ENCODE measurements at places on chromosomes 4 and X. TPM values are rescaled to one million over a fixed set of nuclear protein-coding genes. Genes with fewer than 3 reads are reported as not detected.

SPANXN4 gene
- total RNA-seq = not detected

ADD1 gene
- total RNA-seq = 449 TPM

SLC9A7 gene
- 5.5 TPM for total RNA-seq

CXCL9 gene
- not detected for total RNA-seq

KLF8 gene
- total RNA-seq = 28.8 TPM

RAB28 gene
- 29.3 TPM for total RNA-seq

TSPAN7 gene
- total RNA-seq = 43.7 TPM

WNK3 gene
- total RNA-seq = 2.1 TPM

F11 gene
- not detected for total RNA-seq

PLAC1 gene
- total RNA-seq = not detected

SEPTIN6 gene
- 29.7 TPM for total RNA-seq

COX7B2 gene
- total RNA-seq = not detected

NPY1R gene
- total RNA-seq = 4.8 TPM

NWD2 gene
- 0.84 TPM for total RNA-seq

TIGD4 gene
- 1.6 TPM for total RNA-seq

AMTN gene
- total RNA-seq = not detected

CACNA1F gene
- total RNA-seq = 0.59 TPM

XAGE1A gene
- total RNA-seq = not detected

GRIA2 gene
- 21.6 TPM for total RNA-seq

TCEAL8 gene
- total RNA-seq = 62.5 TPM

DNA sequence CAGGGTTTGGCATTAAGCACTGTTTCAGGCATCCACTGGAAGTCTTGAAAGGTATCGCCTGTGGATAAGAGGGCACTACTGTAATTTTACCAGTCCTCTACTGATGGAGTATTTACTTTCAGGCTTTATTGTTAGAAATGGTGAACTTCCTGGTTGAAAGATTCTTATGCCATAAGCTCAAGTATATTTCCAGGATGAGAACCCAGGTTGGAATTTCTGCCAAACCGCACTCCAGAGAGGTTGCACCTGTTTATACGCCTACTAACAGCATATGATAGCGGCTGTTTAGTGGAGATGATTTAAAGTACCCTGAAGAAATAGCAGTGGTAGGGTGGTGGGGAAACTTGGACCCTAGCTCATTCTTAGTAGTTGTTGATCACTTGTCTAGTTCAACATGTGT is 9.9 kb downstream of the FNIP2 start:
- DNase-seq = no peak

GRCh38 chr4:145102619-145103018 is 4.5 kb downstream of the ABCE1 start:
- DNase-seq = no peak

- no peak for DNase-seq
Observed at GRCh38 chr4:47561331-47561730, 76.3 kb downstream of the ATP10D start.

- DNase-seq = no peak
Observed at GRCh38 chr4:128827296-128827695, 17.8 kb downstream of the JADE1 start.

DNA sequence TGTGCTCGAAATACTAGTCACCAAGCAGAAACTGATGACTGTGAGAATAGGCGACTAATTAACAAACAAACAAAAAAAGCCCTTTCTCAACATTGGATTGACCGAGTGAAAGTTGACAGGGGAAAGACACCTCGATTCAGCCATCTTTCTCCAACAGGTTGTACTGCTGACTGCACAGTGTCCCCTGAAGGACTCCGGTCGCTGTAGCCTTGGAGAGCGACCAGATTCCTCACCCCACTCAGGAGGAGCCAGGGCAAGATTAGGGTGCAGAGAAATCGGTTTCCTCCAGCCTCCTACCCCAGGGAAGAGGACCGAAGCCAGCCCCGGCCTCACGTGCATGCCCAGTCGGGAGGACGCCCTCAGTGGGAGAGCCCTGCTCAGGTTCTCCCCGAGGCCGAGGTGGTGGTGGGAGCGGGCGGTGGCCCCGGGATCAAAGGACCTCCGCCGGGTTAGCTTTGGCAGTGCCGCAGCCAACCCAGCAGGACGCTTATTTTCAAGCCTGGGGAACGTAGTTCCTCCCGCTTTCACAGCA is 1.1 kb upstream of the RAP1GDS1 start:
- DNase-seq = peak; percentile 13

- no peak for DNase-seq
Observed at GRCh38 chr4:32672359-32672758, 1952.2 kb downstream of the PCDH7 start.

DNA sequence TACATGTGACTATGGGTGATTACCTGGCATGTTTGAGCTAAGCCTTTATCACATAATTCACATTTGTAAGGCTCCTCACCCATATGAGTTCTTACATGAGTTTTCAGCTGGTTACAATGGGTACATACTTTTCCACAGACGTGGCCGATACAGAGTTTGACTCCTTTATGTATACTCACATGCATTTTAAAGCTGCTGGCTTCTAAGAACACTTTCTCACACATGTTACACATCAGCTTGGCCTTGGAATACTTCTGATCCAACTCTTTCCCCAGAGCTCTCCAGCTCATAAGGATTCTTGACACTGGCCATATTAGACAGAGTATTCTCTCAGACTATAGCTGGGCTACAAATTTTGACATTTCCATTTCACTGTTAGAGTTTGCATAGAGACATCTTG is 66.3 kb downstream of the TAB3 start:
- no peak for DNase-seq

GRCh38 chr4:139014371-139015268 is 961 bp upstream of the NOCT start:
- peak; percentile 24 for DNase-seq

- peak; percentile 50 for DNase-seq
Observed at GRCh38 chr4:73776321-73776729, 36.0 kb downstream of the CXCL8 start.

GRCh38 chr4:65789341-65789740 is 119.1 kb upstream of the EPHA5 start:
- no peak for DNase-seq

GRCh38 chrX:18278449-18278848 is 57.8 kb upstream of the BEND2 start:
- DNase-seq = no peak

GRCh38 chr4:151860561-151861093 is 99.8 kb upstream of the GATB start:
- DNase-seq = no peak

GRCh38 chr4:188037003-188037713 is 41.6 kb downstream of the ZFP42 start:
- DNase-seq = no peak

DNA sequence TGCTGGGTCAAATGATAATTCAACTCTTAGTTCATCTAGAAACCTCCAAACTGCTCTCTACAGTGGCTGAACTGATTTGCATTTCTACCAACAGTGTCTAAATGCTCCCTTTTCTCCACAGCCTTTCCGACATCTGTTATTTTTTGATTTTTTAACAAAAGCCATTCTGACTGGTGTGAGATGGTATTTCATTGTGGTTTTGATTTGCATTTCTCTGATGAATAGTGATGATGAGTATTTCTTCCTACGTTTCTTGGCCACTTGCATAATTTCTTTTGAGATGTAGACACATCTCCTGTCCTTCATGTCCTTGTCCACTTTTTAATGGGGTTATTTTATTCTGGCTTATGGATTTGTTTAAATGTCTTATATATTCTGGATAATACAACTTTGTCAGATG is 298.2 kb upstream of the ARSJ start:
- DNase-seq = no peak

DNA sequence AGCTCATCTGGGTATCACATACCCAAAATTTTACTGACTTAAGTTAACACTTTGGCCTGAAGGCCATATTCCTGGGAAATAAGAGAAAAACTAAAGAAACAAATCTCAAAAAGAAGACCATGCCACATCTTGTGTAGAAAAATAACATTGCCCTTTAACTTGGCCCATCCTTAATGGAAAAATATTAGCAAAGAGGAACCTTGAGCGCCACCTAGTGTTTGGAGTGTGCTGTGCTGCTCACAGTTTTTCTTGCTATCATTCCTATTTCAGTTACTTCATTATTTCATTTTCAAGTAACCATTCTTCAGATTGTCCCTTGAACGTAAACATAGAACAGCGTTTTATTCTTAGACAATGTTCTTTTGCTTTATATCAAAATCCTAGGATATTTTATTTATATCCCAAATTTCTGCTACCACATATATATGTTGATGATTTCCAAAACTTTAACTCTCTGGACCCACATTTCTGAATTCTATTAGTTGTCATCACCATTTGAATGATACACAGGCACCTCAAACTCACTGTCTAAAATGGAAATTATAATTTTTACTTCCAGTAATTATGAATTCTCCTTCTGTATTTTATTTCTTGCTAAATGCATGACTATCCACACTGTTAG is 999.0 kb upstream of the ADGRL3 start:
- DNase-seq = peak; percentile 19

GRCh38 chr4:39937683-39938268 is 39.9 kb downstream of the PDS5A start:
- no peak for DNase-seq

GRCh38 chr4:80202741-80203553 is 5.6 kb downstream of the PRDM8 start:
- no peak for DNase-seq

DNA sequence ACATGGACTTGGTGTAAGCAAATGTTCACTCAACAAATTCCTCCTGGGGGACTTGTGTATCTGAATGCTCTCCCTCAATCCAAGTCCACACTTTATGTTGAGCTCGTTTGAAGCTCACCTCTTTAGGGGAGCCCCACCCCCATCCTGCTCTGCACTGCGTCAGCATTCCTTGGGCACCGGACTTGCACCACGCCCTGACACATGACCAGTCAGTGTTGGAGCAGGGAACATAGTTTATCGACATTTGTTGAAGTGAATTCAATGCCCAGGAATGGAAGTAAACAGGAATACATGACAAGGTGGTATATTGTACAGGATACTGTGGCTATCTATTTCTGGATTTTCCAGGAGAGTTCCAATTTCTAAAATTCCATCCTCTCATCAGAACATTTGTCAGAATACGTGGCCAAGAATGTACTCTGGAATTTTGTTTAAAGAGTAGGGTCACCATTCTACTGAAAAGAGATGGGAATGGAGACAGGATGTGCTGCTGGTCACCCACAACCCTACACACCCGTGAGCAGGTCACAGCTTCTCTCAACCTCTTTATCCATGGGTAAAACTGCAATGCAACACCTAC is 60.0 kb upstream of the LNX1 start:
- DNase-seq = no peak

GRCh38 chr4:142850478-142850877 is 4.4 kb upstream of the INPP4B start:
- DNase-seq = no peak

DNA sequence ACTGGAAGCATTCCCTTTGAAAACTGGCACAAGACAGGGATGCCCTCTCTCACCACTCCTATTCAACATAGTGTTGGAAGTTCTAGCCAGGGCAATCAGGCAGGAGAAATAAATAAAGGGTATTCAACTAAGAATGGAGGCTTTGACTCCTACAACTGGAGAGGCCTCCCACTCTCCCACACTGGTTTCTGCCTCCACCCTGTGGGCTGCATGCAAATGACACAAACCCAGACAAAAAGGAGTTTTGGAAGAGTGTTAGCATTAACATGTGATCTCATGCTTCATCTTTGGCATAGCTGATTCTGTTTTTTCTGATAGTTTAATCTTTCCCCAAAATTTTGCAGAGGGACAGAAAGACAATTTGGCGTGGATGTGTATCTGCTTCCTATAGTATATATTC is 80.8 kb upstream of the IQCM start:
- DNase-seq = no peak

GRCh38 chrX:13043138-13043537 is 1.3 kb downstream of the FAM9C start:
- DNase-seq = no peak

DNA sequence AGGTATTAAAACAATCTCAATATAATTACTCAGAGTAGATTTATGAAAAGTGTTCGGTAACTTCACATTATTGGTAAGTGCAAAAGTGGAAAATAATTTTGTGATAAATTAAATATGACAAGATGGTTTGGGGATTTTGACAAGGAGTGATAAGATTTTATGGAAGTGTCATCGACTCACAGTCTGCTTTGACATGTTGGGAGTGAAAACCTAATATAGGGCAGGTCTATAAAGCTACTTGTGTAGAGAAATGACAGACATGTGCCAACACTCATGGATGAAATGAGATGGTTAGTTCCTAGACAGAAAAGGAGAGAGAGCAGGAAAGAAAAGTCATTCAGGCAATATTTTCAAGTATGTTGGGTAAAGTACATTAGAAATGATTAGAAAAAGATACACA is 456.8 kb downstream of the TRAM1L1 start:
- no peak for DNase-seq

DNA sequence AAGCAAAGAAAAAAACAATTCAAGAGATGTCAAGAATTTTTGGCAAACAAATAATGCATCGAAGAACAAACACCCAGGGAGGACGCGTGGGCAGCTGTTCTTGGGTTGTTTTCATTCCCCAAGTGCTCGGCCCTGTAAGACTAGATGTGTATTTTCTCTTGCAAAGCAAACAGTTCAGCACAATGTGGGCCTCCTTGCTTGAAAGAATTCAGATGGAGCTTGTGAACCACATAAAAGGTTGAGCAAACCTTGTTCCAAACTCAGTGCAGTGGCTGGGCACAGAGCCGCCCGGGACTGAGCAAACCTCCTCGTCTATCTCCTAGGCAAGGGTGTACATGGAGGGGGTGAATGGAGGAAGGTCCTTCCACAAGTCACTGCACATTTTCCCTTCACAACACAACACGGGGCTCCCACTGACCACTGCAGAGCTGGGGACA is 82.4 kb downstream of the HTRA3 start:
- no peak for DNase-seq

DNA sequence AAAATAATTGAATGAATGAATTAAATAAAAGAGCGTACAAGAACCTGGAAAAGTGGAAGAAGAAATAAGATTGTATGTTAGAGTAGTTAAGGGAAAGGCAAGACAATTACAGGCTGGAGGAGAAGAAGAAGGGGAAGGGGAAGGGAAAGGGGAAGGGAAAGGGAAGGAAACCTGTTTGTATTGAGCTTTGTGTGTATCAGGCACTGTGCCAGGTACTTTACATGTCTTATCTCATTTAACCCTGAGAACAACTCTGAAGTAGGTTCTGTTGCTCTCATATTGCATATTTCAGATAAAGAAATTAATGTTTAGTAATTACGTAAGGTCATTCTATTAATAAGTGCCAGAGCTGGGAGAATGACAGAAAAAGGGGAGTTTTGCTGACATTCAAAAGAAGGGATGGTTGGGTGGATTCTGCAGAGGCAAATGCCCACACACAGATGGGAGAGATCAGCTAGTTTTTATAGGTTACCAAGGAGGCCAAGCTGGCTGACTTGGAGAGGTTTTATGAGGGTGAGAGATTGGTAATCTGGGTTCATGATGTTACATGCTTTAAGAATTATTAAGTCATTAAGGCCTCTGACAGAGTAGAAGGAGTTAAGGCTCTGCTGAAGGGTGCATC is 92.3 kb upstream of the LCORL start:
- no peak for DNase-seq

GRCh38 chr4:48194971-48195370 is 60.9 kb upstream of the TXK start:
- no peak for DNase-seq
